ENCODE measurements at places on chromosomes 13 and 19. TPM values are rescaled to one million over a fixed set of nuclear protein-coding genes. Genes with fewer than 3 reads are reported as not detected.

DNA sequence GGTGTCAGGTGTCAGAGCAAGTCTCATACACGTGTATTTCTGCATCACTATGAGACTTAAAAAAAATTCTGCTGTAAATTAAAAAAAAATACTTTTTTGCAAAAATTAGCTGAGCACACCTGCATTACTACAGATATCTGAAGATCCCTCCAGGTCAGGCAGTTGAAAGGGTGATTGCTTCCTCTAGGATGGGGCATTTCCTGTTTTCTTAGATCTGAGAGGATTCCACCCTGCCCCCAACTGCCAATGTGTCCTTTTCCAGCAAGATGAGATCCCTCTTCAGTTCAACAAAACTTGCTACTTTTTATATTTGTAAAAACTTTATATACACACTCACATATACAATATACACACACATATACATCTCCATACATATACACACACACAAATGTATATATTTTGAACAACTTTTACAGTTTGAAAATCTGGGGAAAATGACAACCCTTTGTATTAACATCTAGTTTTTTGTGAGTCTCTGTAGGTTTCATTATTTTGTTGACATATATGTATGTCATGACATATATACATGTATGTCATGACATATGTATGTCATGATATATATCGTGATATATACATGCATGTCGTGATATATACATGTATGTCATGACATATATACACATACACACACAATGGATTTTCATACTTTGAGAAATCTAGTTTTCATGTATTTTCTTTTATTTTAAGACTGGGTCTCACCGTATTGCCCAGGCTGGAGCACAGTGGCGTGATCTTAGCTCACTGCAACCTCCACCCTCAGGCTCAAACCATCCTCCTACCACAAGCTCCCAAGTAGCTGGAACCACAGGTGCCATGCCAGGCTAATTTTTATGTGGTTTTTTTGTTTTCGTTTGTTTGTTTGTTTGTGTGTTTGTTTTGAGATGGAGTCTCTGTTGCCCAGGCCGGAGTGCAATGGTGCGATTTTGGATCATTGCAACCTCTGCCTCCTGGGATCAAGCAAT, 17.8 kb downstream of the ZNF813 start:
- no peak for DNase-seq

GRCh38 chr13:90415902-90416301, 931.6 kb upstream of the MIR17HG start:
- no peak for DNase-seq

DNA sequence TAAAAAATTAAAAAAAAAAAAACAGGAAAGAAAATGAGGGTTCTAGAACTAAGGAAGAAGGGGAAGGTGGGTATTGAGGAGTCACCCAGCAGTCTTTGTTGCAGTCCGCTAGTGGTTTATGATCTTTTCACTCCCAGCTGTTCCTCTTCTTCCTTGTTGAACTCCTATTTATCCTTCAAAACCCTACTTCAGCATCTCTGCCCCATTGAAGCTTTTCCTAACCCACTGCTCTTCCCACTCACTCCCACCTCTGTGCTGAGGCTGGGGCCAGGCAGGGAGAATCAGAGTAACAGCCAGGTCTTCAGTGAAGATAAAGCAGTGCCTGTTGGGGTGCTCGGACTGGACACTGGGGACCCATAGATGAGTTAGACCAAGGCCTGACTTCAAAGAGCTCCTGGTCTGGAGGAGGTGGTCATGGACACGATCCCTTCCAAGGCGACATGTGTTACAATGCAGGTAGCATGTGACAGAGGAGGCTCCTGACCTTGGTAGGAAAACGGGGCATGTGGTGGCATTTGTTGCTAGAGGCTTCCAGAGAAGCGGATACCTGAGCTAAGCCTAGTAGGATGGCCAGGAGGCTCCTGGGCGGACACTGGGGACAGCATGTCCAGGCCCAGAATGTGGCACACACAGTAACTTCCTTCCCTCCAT, 11.4 kb downstream of the RUVBL2 start:
- no peak for DNase-seq

DNA sequence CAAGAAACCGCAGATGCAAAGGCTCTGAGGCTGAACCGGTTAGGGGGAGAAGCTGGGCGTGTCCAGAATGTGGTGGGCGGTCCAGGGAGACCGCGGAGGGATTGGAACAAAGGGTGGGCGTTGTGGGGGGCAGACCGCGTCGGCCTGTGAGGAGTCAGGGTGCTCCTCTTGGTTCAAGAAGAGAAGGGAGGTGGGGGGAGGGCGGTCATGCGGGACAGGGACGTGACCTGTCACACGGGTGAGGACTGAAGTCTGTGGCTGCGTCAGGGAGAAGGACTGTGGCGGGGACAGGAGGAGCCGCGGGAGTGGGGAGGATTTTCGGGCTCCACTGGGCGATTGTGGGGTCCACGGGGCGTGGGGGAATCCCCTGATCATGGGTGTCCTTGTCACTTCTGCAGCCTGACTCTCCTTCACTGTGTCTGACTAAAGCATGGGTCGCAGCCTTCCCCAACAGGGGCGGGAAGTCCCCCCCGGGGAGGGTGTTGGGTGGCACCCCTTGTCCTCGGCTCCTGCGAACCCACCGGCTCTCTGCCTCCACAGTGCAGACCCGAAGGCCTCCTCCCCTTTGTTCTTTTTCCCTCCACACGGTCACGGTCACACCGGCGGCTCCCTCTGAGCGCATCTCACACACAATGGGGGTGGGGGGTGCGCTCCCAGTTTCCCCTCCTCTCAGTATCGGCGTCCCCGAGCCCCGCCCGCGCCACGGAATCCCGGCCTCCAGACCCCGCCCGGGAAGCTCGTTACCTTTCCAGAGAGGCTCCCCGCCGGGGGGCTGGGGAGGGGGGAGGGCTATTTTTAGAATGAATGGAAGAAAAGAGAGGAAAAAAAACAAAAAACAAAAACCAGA, 16.4 kb upstream of the KCNN1 start:
- DNase-seq, result no peak

- no peak for DNase-seq
Observed at GRCh38 chr13:32048816-32049215, 17.2 kb downstream of the FRY start.

- DNase-seq, result no peak
Observed at GRCh38 chr13:51035978-51036377, 75.1 kb downstream of the C13orf42 start.

DNA sequence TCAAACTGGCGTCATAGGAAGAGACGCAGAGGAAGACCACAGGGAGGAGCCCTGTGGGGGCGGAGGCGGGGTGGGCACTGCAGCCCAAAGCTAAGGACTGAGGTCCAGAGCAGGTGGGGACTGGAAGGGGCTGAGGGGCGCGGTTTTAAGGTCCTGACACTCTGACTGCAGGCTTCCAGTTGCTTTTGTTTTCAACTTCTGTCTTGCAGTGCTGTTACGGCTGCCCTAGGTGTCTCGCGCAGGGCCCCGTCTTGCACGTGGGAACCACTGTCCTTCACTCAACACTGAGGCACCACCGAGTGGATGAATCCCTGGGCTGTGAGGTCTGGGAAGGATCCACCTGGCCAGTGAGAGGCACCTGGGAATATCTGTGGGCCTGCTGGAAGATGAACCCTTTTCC, 76.0 kb downstream of the TEX29 start:
- DNase-seq, result no peak

DNA sequence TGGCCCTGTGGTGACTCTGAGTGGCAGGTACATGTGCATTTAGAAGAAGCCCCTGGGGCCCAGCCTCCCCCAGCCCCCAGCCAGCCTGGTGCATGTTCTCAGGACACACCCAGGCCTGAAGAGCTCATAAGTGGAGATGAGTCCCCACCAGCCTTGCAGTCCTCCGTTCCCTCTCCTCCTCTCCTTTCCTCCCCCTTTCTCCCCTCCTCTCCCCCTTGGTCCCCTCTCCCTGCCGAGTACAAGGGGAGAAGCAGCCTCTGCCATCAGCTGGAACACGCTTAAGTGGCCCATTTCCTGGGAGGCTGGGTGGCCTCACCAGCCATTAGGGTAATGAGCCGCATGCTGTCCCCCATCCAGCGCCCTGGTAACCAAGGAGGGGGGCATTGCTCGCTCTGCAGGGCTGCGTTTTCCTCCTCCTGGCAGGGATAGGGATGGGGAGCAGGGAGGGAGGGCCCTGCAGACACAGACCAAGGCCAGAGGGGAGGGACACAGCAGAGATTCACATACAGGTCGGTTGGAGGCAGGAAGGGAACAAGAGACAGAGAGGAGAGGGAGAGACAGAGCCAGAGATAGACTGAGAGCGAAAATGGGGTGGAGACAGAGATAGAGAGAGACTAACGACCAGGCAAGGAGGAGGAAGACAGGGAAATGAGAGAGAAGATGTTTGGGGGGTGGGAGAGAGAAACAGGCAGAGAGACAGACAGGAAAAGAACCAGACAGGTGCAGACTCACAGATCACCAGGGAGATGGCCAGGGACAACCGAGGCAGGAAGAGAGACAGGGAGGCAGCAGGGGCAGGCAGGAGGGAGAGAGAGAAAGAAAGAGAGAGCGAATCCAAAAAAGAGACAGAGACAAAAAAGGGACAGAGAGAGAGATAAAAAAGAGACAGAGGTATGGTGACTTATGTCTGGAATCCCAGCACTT, 19.3 kb upstream of the DPP9 start:
- no peak for DNase-seq

- no peak for DNase-seq
Observed at GRCh38 chr19:19550485-19550929, 12.4 kb downstream of the CILP2 start.

GRCh38 chr13:75495938-75496337, 14.0 kb upstream of the TBC1D4 start:
- DNase-seq, result no peak

DNA sequence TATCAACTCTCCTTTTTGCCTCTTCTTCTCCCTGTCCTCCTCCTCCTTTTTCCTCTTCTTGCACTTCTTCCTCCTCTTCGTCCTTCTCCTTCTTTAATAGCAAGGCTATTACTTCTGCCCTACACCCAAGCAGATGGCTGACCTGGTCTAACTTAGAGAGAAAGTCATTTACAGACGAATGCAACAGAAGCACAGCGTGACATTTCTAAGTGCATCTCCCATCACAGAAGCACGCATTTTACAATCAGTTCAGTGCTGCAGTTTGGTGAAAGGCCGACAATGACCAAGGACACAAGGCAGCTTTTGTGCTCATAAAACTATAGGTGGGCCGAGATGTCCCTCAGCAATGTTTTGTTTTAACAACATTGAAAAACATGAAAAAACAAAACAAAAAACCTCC, 231.5 kb downstream of the FGF14 start:
- DNase-seq, result no peak

DNA sequence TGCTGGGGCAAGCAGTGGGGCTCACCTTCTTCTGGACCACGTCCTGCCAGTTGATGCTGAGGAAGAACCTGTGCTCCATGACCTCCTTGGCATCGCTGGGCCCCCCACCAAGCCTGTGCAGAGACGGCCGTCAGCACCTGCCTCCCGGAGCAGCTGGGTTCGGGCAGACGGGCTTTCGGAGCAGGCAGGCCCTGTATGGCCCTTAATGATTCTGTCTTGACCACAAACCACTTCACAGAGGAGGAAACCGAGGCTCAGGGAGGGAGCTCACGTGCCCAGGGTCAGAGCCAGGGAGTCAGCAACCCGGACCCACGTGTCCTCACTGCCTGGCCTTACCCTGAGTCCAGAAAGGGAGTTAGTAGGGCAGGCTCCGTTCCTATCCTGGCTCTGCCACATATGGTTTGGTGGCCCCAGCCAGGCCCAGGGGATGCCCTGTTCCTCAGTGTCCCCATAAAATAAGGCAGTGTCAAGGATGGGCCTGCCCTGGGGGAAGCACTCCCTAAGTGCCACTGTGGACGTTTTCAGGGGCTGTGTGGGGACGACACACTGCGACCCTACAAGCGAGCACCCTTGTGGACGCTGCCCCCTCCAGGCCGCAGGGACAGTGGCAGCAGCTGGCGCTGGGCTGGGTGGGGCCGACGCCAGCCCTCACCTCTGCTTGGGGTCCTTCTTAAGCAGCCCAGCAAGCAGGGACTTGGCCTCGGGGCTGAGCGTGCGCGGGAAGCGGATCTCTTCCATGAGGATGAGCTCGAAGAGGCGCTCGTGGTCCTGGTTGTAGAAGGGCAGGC, 8.9 kb upstream of the CCNP start:
- no peak for DNase-seq

DNA sequence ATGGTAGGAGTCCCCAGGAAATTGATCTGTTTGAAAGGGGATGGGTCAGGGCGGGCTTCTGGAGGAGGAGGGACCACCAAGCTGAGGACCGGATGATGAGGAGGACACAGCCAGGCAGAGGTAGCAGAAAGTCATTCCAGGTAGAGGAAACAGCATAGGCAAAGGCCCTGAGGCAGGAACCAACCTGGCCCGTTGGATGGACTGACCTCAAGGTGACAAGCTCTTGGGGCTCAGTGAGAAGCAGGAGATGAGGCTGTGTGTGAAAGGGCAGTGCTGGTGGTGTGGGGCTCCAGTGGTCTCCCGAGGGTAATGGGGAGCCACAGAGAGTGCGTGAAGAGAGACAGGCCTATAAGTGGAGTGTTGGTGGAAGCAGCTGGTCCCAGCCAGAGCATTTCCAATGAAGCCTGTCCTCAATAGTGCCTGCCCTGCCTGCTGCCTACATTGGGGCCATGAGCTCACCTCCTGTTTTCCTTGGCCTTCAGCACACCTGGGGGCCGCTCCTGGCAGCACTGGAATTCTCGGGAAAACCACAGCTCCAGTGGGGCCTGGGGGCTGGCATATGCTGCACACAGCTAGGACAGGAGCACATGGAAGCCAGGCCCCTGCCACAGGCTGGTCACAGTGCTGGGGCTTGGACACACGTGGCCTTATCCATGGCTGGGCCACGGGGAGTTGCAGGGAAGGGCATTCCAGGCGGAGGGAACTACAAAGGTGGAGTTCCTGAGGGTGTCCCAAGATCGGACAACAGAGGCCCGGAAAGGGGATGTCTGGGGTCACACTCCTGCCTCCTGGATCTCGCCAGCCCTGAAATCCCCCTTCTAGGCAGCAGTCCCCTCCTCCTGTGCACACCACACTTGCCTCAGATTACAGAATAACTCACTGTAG, 2.3 kb upstream of the COMP start:
- DNase-seq, result no peak

The RDH8 gene
- not detected for polyA plus RNA-seq

The FLT3 gene
- not detected for polyA plus RNA-seq

Measured in keratinocyte (primary cell).